Left ventricle myocardium superior (tissue), 1 donor: ENCODE measurements at places on chromosomes 12 and 14. TPM values are rescaled to one million over a fixed set of nuclear protein-coding genes. Genes with fewer than 3 reads are reported as not detected.
A peak's percentile ranks its signal among the peaks of the same experiment; 100 is the strongest.

DNA sequence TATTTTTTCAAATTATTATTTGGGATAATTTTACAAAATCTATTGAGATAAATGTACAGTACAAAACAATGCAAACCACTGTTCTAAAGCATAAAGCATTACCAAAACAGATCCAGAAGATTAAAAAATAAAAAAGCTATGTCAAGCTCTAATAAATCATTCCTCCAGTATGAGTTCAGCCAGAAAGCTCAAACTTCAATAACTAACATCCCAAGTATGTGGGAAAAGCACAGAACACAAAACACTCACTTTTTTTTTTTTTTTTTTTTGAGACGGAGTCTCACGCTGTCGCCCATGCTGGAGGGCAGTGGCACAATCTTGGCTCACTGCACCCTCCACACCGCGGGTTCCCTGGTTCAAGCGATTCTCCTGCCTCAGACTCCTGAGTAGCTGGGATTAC is 11.3 kb downstream of the SAV1 start:
- DNase-seq = no peak

DNA sequence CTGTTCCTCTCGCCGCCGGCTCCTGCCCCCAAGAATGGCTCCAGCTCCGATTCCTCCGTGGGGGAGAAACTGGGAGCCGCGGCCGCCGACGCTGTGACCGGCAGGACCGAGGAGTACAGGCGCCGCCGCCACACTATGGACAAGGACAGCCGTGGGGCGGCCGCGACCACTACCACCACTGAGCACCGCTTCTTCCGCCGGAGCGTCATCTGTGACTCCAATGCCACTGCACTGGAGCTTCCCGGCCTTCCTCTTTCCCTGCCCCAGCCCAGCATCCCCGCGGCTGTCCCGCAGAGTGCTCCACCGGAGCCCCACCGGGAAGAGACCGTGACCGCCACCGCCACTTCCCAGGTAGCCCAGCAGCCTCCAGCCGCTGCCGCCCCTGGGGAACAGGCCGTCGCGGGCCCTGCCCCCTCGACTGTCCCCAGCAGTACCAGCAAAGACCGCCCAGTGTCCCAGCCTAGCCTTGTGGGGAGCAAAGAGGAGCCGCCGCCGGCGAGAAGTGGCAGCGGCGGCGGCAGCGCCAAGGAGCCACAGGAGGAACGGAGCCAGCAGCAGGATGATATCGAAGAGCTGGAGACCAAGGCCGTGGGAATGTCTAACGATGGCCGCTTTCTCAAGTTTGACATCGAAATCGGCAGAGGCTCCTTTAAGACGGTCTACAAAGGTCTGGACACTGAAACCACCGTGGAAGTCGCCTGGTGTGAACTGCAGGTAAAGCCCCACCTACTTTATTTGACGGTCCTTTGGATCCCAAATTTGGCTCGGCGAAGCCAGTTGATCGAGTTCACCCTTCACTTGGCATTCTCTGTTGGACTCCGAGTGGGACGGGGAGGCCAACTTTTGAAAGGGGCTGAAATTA is 1.5 kb downstream of the WNK1 start:
- DNase-seq = peak; percentile 70

- DNase-seq = no peak
These were observed 3.9 kb downstream of the RABGGTA start for GRCh38 chr14:24267516-24267915.

DNA sequence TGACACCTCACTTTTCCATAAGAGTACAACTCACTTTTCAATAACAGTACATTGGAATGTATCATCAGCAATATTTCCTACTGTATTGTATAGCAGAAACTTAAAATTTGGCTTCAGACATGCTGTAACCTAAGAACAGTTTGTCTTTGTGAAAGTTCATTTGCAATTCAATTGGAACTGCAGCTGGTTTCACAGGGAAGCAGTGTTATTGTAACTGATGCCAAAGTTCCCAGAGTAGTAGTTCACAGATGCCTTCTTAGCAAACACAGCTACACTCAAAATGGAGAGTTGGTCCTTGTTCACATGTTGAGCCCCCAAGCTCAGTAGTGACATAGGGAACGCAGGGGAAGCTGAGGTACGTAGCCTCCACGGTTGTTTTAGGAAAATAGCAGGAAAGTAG is 23.3 kb downstream of the PPP1R36 start:
- DNase-seq = no peak

DNA sequence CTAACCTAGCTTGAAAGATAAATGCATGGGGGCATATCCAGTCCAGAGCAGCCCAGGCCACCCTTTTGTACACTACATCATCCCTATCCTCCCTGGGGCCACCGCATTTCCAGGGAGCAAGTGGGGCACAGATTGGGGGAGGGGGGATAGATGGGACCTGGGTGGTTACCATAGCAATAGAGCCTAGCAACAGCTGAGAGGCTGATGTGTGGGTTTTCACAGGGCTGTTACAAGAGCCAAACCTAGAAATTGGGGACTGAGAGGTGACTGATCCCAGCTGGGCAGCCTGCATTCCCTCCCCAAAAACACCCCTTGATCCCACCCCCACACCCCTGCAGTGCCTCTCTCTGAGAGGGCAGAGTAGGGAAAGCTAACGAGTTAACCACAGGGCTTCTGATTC is 3.7 kb upstream of the ZNF384 start:
- no peak for DNase-seq

TSPAN19 gene
- total RNA-seq = not detected
